Erythroblast (primary cell): ENCODE measurements at places on chromosomes 5 and 9.

GRCh38 chr5:157933005-157933404, 74.1 kb upstream of the CLINT1 start:
- no peak for DNase-seq

DNA sequence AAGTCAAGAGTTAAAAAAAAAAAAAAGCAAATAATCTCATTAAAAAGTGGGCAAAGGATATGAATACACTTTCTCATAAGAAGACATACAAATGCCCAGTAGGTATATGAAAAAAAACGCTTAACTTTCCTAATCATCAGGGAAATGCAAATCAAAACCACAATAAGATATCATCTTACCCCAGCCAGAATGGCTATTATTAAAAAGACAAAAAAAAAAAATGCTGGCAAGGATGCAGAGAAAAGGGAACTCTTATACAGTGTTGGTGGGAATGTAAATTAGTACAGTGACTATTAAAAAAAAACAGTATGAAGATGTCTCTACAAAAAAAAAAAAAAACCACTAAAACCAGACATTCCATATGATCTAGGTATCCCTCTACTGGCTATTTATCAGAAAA, 79.4 kb downstream of the LPAR1 start:
- no peak for DNase-seq

DNA sequence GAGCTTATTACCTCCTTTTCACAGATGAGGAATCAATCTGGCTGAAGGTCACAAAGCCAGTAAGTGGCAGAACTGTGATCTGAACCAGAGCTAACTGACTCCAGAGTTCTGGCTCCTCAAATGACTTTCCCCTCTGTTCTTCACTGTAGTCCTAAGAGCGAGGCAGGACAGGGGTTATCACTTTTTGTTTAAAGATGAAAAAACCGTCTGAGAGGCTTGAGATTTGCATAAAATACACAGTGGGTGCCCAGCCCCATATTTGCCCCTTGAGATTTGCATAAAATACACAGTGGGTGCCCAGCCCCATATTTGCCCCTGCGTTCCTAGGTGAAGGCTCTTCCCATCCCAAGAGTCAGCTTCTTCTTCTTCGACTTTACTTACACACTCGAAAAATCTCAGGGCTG, 667 bp downstream of the FBXO10 start:
- DNase-seq: no peak

- DNase-seq: no peak
These were observed 18.4 kb upstream of the QSOX2 start for GRCh38 chr9:136264031-136264430.

DNA sequence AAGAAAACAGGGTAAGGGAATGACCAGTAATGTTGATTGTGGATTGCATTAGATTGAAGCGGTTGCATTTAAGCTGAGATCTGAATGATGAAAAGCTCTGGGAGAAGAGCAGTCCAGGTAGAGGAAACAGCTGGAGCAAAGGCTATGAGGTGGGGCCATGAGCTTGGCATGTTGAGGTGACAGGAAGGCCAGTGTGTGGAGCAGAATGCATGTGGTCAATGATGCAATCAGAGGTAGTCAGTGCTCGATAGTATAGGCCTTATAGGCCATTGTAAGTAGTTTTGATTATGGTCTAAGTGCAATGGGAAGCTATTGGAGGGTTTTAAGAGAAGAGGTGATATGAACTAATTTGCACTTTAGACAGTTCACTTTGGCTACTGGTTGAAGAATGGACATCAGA, 270.4 kb downstream of the ARHGAP26 start:
- DNase-seq: no peak

GRCh38 chr5:65825408-65826328, 100.7 kb upstream of the ERBIN start:
- DNase-seq: no peak

- no peak for DNase-seq
These were observed 127.8 kb upstream of the NR4A3 start for GRCh38 chr9:99693888-99694287.

DNA sequence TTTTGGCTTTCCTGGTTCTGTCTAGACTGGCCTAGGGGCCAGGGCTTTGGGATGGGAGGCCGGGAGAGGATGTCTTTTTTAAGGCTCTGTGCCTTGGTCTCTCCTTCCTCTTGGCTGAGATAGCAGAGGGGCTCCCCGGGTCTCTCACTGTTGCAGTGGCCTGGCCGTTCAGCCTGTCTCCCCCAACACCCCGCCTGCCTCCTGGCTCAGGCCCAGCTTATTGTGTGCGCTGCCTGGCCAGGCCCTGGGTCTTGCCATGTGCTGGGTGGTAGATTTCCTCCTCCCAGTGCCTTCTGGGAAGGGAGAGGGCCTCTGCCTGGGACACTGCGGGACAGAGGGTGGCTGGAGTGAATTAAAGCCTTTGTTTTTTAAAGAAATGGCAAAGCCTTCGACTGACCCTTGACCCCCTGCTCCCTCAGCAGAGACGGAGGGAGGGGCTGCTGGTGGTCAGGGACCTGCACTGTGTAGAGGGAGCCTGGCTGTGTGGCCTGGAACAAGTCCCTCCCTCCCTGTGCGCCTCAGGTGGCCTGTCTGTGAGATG, 11.1 kb downstream of the FPGS start:
- no peak for DNase-seq

DNA sequence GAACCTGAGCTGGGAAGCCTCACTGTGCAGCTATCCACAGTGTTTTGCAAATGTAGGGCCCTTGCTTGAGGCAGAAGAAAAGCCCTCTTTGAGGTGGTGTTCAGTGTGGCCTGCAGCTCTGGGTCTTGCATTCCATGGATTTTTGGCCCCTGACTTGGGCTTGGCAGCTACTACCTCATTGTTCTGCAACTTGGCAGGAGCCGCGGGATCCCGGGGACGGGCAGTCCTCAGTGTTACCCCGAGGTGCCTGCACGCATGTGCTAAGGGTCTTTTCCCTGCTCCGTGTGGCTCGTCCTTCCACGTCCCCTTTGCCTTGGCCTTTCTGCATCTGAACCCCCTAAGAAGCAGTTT, 39.8 kb downstream of the NEK6 start:
- DNase-seq: no peak

GRCh38 chr9:85421641-85422040, 320.1 kb downstream of the AGTPBP1 start:
- no peak for DNase-seq

GRCh38 chr5:37737326-37738056, 102.3 kb downstream of the GDNF start:
- no peak for DNase-seq

DNA sequence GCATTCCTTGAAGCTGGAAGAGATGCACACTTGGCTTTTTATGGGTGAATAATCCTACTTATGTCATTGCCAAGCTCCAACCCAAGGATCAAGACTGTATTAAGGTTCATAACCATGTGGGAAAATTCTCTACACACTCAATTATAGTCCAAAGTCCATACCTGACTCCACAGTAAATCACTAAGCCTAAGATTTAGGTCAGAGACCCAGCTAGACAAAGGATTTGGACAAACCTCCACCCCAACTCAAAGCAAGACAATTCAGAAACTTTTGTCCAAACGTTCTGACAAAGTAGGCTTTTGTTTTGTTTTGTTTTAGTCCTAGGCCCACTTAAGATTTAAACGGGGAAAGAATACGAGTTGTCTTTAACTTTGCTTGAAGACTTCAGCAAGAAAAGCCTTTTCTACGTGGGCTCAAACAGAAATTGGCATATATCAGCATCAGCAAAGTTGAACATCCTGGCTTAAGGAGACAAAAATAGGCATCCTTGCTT, 1.7 kb downstream of the MEGF9 start:
- no peak for DNase-seq

DNA sequence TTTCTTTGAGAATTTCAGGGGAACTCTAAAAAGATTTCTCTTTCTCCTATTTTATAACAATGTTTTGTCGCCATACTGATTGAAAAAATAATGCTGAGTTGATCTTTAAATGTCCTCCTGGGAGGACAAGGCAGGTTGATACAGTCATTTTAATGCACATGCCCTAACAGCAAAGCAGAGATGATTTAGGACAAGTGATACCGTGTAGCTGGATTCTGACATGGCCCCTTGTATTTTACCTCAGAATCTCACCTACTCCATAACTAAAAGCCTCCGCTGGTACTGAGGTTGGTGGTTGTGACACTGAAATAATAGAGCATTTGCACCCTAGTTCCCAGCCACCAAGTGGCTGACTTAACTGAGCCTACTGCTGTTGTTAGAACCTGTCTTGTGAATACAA, 811 bp upstream of the LRRTM2 start:
- no peak for DNase-seq

GRCh38 chr5:110343616-110344015, 382.9 kb downstream of the TMEM232 start:
- DNase-seq: no peak

GRCh38 chr5:176583076-176583475, 26.9 kb downstream of the GPRIN1 start:
- no peak for DNase-seq
